ENCODE measurements at places on chromosomes 13 and 19.

GRCh38 chr13:70430256-70430655 is 322.0 kb upstream of the KLHL1 start:
- DNase-seq: no peak

GRCh38 chr13:77516342-77516789 is 19.1 kb upstream of the SCEL start:
- DNase-seq: peak; percentile 62

DNA sequence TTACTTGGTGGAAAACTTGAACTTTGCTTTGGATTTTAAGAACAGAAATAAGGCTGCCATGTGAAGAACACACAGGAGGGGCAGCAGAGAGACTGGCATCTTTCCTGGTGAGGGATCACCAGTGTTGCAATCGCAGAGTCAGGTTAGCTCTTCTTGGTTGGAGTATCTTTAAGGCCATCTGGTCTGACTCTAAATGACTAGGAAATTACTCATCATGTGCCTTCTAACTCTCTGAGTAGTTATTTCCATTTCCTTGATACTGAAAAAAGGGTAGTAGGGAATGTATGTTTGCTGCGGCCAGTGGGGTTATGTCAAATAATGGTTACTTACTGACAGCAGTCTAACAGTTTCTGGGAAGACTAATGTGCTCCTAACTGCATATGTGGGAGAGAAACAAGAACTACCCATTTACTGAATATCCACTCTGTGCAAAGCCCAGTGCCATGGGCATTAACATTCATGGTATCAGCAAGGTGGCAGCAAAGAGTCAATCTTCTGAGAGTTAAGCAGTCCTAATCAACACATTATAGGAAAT is 122.1 kb downstream of the COG6 start:
- DNase-seq: peak; percentile 90

GRCh38 chr13:47621931-47622330 is 379.1 kb downstream of the SUCLA2 start:
- no peak for DNase-seq

DNA sequence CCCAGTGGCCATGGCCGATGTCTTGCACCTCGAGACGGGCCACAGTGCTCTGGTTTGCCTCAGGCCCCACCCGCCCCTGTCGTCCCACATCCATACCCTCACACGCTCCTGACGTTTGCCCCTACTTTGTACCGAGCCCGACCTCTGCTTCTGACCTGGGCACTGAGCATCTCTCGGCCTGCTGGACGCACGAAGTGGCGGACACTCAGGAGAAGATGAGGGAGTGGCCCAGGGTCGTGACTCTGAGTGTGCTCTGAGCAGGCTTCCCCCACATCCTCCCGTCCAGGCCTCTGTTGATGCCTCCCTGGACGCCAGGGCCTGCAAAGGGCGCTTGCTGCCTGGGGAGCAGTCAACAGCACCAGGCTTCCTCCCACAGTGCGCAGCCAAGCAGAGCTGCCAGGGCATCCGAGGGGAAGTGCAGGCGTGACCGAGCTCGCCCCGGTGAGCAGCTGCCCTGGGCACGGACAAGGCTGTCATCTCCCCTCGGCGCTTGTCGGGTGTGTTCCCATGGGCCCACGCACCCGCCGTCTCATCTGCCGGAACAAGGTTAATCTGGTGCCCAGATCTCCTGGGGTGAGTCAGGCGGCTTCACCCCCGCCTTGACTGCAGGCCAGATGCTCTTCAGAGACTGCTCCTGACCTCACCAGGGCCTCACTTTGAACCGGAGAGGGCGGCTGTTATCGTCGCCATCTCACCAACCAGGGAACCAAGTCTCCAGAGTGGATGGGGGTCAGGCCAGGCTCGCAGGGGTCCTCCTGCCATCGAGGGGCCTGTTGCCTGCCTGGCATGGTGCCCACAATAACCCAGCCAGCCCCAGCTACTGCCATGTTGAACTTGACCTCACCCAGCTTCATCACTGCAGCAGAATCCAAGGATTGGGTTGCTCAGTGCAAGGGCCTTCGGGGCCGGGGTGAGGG is 27.2 kb downstream of the COMP start:
- DNase-seq: peak; percentile 53

DNA sequence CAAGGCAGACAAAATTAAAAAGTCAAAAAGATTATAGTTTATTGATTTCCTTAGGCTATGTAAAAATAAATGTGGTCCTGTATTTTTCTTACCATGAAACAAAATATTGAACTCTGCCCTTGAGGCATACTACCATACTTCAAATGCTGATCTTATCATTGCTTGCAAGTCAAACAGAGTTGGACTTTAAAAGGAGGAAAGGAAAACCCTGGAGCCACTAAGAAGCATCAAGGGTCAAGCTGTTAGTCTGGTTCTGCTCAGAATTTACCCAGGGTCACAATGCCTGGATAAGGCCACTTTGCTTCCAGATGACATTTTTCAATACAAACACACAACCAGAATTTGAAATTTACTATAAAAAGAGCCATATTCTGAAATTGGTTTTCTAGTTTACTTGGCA is 2.2 kb upstream of the FREM2 start:
- no peak for DNase-seq

- no peak for DNase-seq
These were observed 7.8 kb downstream of the PODNL1 start for GRCh38 chr19:13930402-13930801.

DNA sequence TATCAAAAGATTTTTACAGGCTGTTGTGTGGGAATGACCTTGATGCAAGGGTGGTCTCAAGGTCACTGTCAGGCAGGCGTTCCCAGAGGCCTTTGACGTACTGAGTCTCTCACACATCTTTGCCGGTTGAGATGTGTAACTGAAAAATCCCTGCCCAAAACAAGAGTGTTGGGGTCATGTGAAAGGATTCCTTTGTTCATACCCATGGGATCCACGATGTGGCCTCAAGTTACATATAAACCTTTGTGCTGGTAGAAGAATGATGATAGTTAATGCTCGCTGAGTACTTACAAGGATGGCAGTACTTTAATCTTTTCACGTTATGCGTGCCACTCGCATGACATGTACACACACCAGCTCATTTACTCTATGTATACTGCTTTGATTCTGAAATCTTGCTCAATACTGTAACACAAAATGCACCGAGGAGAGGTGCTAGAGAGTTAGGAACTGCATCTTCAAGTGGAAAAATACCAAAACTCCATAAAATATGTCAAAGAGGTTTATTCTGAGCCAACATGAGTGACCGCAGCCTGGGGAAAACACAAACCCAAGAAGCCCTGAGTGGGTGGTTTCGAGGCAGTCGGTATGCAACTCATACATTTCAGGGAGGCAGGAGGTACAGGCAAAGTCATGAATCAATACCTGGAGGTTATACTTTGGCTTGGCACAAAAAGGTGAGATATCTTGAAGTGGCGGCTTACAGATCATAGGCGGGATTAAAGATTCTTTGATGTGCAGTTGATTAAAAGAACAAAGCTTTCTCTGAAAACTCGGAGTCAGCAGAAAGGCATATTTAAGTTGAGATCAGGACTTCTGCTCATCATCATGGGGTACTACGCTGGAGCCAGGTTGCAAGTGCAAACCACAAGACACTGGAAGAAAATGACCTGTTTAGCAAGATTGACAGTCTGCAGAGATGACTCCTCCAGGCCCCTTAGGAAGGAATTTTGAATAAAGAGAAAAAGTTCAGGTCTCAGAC is 87.4 kb upstream of the ARHGEF7 start:
- no peak for DNase-seq

GRCh38 chr13:68369739-68370138 is 1139.6 kb upstream of the PCDH9 start:
- DNase-seq: no peak

DNA sequence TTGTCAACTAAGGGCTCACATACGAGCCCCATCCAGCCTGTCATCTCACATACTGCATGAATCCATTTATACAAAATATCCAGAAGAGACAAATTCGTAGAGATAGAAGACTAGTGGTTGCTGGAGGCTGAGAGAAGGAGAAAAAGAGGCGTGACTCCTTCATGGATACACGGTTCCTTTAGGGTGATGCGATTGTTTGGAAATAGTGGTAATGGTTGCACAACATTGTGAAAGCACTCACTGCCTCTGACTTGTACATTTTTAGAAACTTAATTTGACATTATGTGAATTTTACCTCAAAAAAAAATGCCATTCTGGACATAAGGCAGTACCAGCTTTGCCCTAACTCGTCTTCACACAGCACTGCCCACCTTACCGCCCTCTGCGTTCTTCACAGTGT is 27.3 kb downstream of the IGFL1 start:
- DNase-seq: no peak

DNA sequence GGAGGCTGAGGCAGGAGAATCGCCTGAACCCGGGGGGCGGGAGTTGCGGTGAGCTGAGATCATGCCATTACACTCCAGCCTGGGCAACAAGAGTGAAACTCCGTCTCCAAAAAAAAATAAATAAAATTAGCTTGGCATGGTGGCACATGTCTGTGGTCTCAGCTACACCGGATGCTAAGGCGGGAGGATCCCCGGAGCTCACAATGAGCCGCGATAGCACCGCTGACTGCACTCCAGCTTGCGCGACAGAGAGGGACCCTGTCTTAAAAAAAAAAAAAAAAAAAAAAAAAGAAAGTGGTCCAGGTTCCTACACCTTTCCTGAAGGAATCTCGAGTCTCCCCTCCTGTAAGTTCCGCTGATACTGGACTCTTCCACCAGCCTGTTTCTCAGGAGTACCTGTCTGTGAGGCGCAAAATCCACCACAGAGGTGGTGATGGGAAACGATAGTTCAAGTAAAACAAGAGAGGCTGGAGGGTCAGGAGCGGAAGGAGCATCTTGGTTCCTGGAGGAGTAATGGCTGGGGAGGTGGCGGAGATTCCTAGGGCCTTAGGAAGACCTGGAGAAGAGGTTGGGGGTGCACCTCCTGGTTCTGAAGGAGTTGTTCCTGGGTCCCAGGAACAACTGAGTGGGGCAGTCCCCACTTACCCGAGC is 471 bp downstream of the FUT1 start:
- no peak for DNase-seq

GRCh38 chr19:17114414-17114831 is 38.8 kb downstream of the MYO9B start:
- no peak for DNase-seq

DNA sequence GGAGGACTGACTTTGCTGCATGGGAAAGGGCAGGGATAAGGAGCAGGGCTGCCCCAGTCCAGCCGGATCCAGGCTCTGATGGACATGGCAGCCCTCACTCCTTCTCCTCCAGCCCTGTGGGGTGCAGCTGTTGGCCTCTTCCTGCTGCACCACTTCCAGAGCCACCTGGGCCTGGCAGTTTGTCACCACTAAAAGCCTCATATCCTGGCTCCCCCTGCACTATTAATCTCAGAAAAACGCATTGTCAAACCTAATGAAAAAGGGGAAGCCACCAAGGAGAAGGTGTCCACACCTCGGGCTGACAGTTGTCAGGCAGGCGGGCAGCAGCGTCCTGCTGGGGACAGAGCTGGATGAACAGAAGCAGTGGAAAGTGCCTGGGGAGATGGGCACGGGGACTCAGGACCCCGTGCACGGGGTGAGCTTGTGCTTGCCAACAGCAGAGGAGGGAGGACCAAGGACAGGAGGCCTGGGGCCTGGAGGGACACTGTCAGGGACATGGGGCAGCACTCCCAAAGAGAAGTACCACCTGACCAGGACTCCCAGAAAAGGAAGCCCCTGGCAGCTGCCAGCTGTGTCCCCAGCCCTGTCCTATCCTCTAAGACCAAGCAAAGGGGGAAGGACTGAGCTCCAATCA is 151.1 kb upstream of the TSHZ3 start:
- DNase-seq: no peak

DNA sequence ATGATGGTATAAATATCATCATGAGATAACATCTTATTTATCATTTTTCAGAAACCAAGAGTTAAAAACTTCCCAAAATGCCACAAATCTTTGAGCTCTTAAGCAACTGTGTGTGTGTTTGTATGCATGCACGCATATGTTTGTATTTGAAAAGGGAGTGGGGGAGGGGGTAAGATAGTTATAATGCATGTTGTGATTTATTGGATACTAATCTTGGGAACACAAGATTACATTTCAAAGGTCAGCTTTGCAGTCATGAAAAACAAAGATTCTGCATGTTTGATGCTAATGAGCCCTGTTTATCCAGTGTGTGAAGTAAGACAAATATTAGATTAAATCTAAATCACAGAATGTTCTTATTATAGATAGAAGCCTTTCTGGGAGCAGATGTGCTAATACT is 355.9 kb downstream of the DCT start:
- DNase-seq: no peak

DNA sequence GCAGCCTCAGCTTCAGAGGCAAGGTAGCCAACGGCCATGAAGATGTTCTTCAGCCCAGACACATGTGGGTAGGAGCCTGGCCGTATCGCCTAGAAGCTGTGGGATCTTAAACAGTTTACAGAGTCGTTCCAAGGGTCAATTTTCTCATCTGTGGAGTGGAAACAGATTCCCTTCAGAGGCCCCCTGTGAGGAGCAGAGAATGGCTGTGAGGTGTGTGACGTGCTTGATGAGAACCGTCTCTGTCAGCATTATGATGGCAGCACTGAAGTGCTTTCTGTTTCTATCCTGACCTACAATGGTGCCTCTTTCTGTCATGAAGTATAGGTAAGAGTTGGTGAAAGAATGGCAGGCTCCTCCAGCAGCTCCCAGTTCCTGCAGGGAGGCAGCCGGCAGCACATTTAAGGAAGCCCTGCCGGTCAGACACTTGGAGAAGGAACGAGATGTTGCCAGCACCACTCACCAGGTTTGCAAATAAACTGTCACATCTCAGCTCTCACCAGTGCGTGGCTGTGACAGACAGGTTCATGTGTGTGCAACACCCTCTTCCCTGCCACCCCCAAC is 277.3 kb downstream of the FOXO1 start:
- no peak for DNase-seq

DNA sequence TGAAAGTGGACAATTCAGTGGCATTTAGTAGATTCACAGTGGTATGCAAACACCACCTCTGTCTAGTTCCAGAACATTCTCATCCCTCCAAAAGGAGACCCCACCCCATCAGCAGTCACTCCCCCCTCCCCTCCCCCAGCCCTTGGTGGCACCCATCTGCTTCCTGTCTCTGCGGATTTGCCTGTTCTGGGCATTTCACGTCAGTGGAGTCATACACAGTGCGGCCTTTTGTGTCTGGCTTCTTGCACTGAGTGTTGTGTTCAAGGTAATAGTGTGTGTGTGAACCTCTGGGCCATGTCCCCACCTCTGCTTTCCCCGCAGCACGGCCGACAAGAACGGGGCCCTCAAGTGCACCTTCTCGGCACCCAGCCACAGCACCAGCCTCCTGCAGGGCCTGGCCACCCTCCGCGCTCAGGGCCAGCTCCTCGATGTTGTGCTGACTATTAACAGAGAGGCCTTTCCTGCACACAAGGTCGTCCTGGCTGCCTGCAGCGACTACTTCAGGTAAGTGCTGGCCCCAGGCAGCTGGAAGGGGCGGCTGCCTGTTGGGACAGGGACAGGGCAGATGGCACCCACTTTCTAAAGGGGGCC is 19.4 kb upstream of the CRTC1 start:
- DNase-seq: no peak

DNA sequence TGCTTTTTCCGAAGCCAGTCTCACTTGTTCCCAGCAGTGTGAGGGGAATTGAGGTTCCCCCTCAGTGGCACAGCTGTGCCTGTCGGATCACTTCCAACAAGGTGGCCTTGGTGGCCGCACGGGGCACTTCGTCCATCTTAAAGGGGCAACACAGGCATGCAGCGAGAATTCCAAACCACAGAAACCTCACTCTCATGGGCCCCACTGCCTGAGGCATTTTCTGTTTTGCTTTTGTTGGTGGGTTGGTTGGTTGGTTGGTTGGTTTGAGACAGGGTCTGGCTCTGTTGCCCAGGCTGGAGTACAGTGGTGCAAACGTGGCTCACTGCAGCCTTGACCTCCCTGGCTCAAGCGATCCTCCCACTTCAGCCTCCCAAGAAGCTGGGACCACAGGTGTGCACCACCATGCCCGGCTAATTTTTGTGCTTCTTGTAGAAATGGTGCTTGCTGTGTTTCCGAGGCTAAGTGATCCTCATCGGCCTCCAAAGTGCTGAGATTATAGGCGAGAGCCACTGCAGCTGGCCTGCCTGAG is 3.7 kb upstream of the NDUFS7 start:
- no peak for DNase-seq

Data from fibroblast of skin of right quadriceps (primary cell).